Mucosa of gallbladder (tissue), 1 donor: ENCODE measurements at places on chromosomes 3 and 15. TPM values are rescaled to one million over a fixed set of nuclear protein-coding genes. Genes with fewer than 3 reads are reported as not detected.

Gene TF
- 22.7 TPM for total RNA-seq

Gene SI
- 0.03 TPM for total RNA-seq

Gene NFKBIZ
- total RNA-seq: 190 TPM

Gene CNTN3
- 10.8 TPM for total RNA-seq

Gene XCR1
- total RNA-seq: 0.66 TPM

Gene PPM1M
- 33.0 TPM for total RNA-seq

Gene HERC2
- 55.9 TPM for total RNA-seq

Gene GOLGA8G
- not detected for total RNA-seq

Gene SLC7A14
- total RNA-seq: 0.32 TPM

Gene FBXW12
- not detected for total RNA-seq

Gene GNB5
- total RNA-seq: 61.4 TPM

Gene LRTM1
- total RNA-seq: not detected
